ENCODE measurements at places on chromosomes 16 and 17. TPM values are rescaled to one million over a fixed set of nuclear protein-coding genes. Genes with fewer than 3 reads are reported as not detected.

Gene TPPP3
- total RNA-seq: 0.46 TPM

Gene CACNA1G
- total RNA-seq: not detected

Gene CCDC144A
- total RNA-seq: under 0.01 TPM

GRCh38 chr17:50270435-50271362, 3.6 kb upstream of the TMEM92 start:
- DNase-seq: no peak

Gene KRTAP1-5
- not detected for total RNA-seq

- no peak for DNase-seq
Measured at GRCh38 chr16:28182183-28182582, 29.6 kb downstream of the XPO6 start.

- DNase-seq: no peak
Measured at GRCh38 chr17:14739656-14740431, 439.0 kb downstream of the HS3ST3B1 start.

DNA sequence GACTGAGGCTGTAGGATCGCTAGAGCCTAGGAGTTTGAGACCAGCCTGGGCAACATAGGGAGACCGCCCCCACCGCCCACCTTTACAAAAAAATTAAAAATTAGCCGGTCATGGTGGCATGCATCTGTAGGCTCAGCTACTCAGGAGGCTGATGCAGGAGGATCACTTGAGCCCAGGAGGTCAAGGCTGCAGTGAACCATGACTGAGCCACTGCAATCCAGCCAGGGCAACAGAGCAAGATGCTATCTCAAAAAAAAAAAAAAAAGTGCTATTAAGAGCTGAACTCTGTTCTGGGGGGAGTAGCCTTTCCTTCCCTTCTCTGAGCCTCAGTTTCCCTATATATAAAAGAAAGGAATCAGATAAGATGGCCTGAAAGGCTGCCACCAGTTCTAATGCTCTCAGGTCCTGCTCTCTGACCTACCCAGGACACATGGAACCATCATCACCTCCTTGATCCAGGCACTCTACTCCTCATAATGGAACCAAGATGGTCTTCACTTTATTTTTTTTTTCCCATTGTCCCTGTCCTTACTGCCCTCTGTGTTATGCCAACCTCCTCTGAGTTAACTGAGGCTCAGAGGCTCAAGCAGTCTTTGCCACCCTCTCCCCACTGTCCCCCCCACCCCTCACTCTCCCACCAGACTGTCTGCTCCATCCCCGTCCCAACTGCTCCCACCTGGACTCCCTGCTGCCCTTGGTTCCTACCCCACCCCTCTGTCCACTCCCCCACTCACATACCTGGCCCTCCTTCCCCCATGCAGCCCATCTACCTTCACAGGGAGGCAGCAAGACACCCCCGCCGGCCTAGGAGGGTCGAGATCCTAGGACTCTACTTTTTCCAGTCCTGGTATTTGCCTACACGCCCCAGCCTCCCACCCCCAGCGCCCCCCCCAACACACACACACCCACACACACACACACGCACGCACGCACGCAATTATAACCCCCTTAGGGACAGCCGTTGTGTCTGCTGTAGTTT, 23.8 kb upstream of the EIF1 start:
- DNase-seq: no peak

Gene PROCA1
- total RNA-seq: 0.58 TPM

DNA sequence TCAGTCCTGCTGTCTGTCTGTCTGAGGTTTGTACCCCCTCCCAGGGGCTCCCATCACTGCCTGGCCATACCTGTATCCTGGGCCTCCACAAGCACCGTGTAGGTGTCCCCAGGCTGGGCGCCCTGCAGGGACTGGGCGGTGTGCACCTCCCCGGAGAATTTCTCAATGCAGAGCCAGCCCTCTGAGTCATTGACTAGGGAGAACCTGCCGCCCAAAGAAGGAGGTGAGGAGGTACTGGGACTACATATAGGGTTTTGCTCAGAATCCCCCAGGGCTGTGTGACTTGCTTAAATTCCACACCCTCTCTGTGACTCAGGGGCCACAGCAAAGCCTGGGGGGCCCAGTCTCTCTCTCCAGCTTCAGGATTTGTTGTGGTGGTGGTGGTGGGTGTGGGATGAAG, 7.6 kb downstream of the CDH16 start:
- DNase-seq: no peak

DNA sequence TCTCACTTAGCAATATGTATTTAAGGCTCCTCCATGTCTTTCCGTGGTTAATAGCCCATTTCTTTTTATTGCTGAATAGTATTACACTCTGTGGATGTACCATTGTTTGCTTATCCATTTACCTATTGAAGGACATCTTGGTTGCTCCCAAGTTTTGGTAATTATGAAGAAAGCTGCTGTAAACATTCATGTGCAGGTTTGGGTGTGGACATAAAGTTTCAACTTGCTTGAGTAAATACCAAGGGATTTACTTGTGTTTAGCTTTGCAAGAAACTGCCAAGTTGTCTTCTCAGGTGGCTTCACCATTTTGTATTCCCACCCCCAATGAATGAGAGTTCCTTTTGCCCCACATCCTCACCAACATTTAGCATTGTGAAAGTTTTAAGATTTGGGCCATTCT, 9.5 kb downstream of the LRRC36 start:
- DNase-seq: no peak

- no peak for DNase-seq
Measured at GRCh38 chr17:76383546-76384221, 725 bp upstream of the SPHK1 start.

- DNase-seq: no peak
Measured at GRCh38 chr17:68398691-68399637, 58.3 kb downstream of the WIPI1 start.

GRCh38 chr16:88608076-88608475, 30.3 kb upstream of the IL17C start:
- DNase-seq: no peak

Gene CYGB
- total RNA-seq: 19.9 TPM

Gene TERF2IP
- total RNA-seq: 59.9 TPM

- DNase-seq: no peak
Measured at GRCh38 chr16:88448461-88449266, 4.4 kb upstream of the ZFPM1 start.

- DNase-seq: no peak
Measured at GRCh38 chr16:22031483-22032083, 23.7 kb downstream of the MOSMO start.

DNA sequence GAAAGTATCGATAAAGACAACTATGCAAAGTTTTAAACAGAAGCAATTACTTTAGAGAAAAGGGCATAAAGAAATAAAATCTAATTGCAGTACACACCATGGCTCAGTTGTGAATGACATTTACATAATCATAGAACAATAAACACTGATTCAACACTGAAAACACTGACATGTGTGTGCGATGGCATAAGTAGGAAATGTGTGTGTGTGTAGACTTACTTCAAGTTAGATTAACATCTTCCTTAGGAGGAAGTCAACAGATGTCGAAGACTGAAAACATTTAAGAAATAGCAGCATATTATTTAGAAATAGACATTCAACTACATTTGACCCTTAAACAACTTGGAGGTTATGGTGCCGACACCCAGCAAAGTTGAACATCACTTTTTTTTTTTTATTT, 172.4 kb downstream of the STX8 start:
- no peak for DNase-seq

Gene DGKE
- total RNA-seq: 7.0 TPM

Gene LRRC45
- 16.1 TPM for total RNA-seq

GRCh38 chr17:56676810-56677209, 83.3 kb downstream of the NOG start:
- DNase-seq: no peak

Gene RNF112
- not detected for total RNA-seq

Gene ASPHD1
- total RNA-seq: 12.5 TPM

Gene ABCC6
- 1.4 TPM for total RNA-seq

Gene PCGF2
- 25.1 TPM for total RNA-seq

DNA sequence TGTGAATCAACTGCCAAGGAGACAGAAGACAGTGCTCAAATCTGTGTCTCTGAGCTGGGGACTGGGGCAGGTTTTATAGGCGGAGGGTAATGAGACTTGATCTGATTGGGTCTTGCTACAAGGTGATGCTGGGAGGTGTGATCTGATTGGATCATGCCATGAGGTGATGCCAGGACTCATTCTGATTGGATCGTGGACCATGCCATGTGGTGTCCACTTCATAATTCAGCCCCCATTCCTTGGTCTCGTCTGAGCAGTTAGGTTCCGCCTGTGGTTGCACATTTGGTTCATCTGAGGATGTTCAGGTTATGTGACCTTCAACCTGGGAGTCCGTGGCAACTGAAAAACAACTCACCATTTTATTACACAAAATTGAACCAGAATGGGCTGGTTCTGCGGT, 41.0 kb downstream of the OTOA start:
- DNase-seq: no peak

DNA sequence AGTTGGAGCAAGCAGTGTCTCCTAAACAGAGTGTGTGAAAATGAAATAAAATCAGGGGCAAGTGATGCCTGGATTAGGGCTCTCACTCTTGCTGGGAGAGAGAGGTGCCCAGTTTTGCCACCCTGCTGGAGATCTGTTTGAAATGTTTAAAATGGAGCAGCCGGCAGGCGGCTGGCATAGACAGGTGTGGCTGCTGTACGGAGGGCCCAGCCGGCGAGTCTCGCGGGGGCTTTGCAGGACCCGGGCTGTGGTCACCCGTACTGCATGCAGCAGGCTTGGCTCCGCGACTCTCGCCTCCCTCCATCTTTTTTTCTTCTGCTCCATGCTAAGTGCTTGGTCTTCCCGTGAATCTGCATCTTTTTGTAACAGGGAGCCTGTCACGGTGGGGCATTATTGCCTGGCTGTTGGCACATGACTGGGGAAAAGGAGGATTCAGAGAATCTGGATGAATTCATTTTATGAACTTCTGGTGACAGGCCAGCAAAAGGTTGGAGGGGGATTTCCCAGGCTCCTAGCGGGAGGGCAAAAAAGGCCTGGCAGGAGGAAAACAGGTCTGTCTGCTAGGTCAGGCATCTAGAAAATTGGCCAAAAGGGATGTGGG, 1.8 kb downstream of the ZNRF1 start:
- no peak for DNase-seq

DNA sequence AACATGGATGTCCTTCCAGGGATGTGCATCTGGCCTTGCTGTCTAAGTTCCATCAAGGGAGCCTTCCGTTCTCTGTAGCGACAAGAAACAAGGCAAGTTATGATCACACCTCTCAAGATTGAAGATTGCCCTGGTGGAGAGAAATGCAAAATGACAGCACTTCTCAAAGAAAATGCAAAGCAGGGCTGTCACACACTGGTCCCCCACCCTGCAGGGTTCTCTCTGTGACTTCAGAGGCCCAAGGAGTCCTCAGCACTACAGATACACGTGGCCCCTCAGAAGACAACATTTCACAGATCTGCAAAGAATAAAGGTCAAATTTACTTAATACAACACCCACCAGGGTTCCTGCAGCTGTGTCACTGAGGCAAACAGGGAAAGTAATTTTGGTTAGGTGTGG, 60.7 kb upstream of the TEX2 start:
- no peak for DNase-seq

Gene CSH2
- total RNA-seq: not detected

GRCh38 chr16:72467157-72467759, 295.3 kb upstream of the PMFBP1 start:
- peak; percentile 2 for DNase-seq

Gene KRT31
- total RNA-seq: not detected

GRCh38 chr17:56431736-56432135, 161.8 kb upstream of the NOG start:
- no peak for DNase-seq

Gene KRT25
- total RNA-seq: not detected

Gene STAC2
- not detected for total RNA-seq

Gene TEKT1
- not detected for total RNA-seq
